ENCODE measurements at places on chromosomes 2 and 18. TPM values are rescaled to one million over a fixed set of nuclear protein-coding genes. Genes with fewer than 3 reads are reported as not detected.

GKN2 gene
- not detected for total RNA-seq

TEKT4 gene
- total RNA-seq, result not detected

ONECUT2 gene
- 1.9 TPM for total RNA-seq

DNA sequence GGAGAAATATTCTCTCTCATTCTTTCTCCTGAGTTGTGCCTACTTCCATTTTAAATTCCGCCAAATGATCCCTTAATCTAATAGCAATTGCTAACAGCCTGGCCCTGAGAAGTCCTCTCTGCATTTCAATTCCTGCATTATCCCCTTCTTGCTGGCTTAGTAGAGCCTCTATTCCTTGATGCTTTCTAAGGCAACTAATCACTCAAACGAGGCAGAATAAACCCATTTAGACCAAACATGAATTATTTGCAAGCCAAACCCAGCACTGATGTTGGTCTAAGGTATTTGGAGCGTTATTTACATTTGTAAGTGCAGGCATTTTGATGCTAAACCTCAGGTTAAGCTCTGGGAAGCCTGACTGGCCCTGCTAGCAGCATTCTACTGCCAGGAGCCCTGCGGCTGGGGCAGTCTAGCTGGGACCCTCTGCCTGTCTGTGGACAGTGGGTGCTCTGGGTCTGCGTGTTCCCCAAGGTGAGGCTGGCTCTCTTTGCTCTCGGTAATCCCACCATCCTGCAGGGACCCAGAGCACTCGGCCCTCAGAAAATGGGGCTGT, 173.1 kb upstream of the HS6ST1 start:
- DNase-seq, result peak; percentile 71
- no peaks in the 10 kb centered on the region for H3K36me3 ChIP-seq
- H3K4me3 ChIP-seq, result no peak overlapping the region
- no peaks in the 10 kb centered on the region for H3K27me3 ChIP-seq
- peaks cover 14% of the 10 kb centered on the region for H3K4me1 ChIP-seq
- no peak overlapping the region for H3K27ac ChIP-seq

DNA sequence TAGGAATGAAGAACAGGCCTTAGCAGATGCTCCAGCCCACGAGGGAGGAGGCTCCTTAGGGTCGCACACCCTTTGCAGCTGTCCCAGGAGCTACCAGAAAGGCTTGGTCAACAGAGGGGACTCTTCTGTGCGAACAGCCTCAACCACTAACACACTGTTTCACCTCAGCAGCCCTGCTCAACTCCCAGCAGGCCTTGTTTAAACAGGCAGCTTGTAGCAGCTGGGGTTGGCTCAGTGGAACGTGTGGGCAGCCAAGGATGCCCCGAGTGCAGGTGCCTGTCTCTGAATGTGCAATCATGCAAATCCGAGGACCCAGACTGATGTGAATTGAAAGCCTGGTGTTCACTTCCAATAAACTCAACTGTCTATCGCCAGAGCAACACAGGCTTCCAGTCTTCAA, 88.7 kb upstream of the CXCR4 start:
- H3K4me3 ChIP-seq, result no peak overlapping the region
- H3K4me1 ChIP-seq, result peaks cover 2% of the 10 kb centered on the region
- DNase-seq, result no peak
- no peak overlapping the region for H3K27ac ChIP-seq
- H3K36me3 ChIP-seq, result no peaks in the 10 kb centered on the region
- no peaks in the 10 kb centered on the region for H3K27me3 ChIP-seq

DNA sequence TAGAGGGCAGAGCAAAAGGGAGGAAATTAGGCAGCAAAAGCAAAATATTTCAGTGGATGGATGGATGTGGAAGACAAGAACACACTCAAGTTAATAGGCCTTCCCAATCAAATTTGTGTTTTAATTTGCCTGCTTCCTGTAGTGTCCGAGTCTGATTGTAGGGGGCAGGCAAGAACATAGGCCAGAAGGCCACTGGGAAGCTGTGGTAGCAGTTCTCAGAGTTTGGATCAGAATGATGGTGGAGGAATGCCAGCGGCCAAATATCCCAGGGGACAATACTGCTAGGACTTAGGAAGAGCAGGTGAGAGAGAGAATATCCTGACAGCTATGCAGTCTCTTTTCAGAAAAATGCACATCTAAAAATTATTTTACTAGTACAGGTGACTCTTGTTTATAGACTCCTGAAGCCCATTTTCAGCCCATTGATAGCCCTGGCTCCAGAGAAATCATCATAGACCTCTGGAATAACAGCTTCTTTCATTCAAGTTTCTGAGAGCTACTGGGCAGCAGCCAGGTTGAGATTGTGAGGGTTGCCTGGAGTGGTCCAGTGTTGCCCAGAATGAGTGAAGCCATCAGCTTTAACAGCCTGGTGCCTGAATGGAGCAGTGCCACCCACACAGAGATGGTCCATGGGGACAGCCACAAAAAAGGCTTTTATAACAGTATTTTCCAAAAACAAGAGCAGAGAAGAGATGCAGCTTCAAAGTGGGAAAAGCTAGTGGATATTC, 19.1 kb upstream of the SERPINE2 start:
- no peaks in the 10 kb centered on the region for H3K27me3 ChIP-seq
- H3K27ac ChIP-seq, result no peak overlapping the region
- no peaks in the 10 kb centered on the region for H3K36me3 ChIP-seq
- H3K4me1 ChIP-seq, result no peaks in the 10 kb centered on the region
- no peak for DNase-seq

- DNase-seq, result peak; percentile 58
- peaks cover 6% of the 10 kb centered on the region for H3K4me1 ChIP-seq
- H3K27me3 ChIP-seq, result peaks cover 26% of the 10 kb centered on the region
- H3K36me3 ChIP-seq, result no peaks in the 10 kb centered on the region
These were observed 103.4 kb upstream of the MSH2 start for GRCh38 chr2:47299555-47299954.

GRCh38 chr2:235000426-235001236, 48.8 kb downstream of the SH3BP4 start:
- peak overlapping the region; percentile 66 for H3K4me3 ChIP-seq
- no peaks in the 10 kb centered on the region for H3K27me3 ChIP-seq
- H3K36me3 ChIP-seq, result peaks cover 56% of the 10 kb centered on the region
- peaks cover 52% of the 10 kb centered on the region for H3K4me1 ChIP-seq
- peak overlapping the region; percentile 66 for H3K27ac ChIP-seq
- DNase-seq, result no peak

DNA sequence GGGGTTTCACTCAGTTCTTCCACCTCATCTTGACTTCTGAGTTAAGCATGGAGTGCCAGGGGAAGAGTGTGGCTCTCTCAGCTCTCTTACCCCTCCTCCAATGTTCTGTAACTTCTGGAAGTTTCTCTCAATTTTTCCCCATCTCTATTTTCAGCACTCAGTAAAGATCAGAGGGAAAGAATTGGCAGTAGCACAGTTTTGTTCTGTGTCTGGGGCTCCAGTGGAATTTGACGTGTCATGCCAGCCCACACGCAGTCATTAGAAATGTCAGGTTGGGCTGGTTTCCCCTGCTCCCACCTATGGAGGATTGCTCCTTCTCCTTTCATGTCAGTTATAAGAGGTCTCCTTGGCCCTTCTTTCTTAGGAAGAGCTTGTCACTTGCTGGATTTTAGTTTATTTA, 104.6 kb upstream of the COL3A1 start:
- no peak for DNase-seq
- H3K27ac ChIP-seq, result no peak overlapping the region
- no peaks in the 10 kb centered on the region for H3K4me1 ChIP-seq

- H3K4me1 ChIP-seq, result no peaks in the 10 kb centered on the region
- DNase-seq, result no peak
- H3K27me3 ChIP-seq, result no peaks in the 10 kb centered on the region
- H3K4me3 ChIP-seq, result no peak overlapping the region
These were observed 166.5 kb upstream of the ALPP start for GRCh38 chr2:232211743-232212686.

DNA sequence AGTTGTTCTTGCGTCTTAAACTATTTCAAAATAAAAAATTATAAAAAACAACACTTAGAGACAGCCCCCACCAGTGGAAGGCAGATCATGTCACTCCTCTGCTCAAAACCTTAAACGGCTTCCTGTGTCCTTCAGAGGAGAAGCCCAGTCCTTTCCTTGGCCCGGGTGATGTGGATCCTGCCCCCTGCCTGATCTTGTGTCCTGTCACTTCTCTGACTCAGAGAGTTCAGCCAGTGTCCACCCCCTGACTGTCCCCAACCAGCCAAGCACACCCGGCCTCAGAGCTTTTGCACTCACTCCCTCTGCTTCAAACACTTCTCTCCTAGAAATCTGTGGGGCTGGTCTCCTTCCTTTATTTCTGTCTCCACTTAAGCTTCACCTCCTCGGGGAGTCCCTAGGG, 35.4 kb downstream of the TOGARAM2 start:
- H3K4me1 ChIP-seq, result peaks cover 8% of the 10 kb centered on the region
- no peaks in the 10 kb centered on the region for H3K36me3 ChIP-seq
- H3K27ac ChIP-seq, result no peak overlapping the region
- no peaks in the 10 kb centered on the region for H3K27me3 ChIP-seq

GRCh38 chr2:1556776-1557466, 143.7 kb downstream of the TPO start:
- no peak overlapping the region for H3K27ac ChIP-seq
- H3K4me1 ChIP-seq, result peaks cover 6% of the 10 kb centered on the region
- peaks cover under 1% of the 10 kb centered on the region for H3K27me3 ChIP-seq
- DNase-seq, result no peak

- H3K27ac ChIP-seq, result no peak overlapping the region
- H3K27me3 ChIP-seq, result no peaks in the 10 kb centered on the region
- no peak overlapping the region for H3K4me3 ChIP-seq
- no peaks in the 10 kb centered on the region for H3K36me3 ChIP-seq
- H3K4me1 ChIP-seq, result no peaks in the 10 kb centered on the region
These were observed 547.2 kb downstream of the ZNF804A start for GRCh38 chr2:185145316-185146121.

- DNase-seq, result no peak
- no peak overlapping the region for H3K4me3 ChIP-seq
- H3K27me3 ChIP-seq, result no peaks in the 10 kb centered on the region
- no peaks in the 10 kb centered on the region for H3K36me3 ChIP-seq
These were observed 73.4 kb downstream of the MARCHF4 start for GRCh38 chr2:216298719-216299495.

DNA sequence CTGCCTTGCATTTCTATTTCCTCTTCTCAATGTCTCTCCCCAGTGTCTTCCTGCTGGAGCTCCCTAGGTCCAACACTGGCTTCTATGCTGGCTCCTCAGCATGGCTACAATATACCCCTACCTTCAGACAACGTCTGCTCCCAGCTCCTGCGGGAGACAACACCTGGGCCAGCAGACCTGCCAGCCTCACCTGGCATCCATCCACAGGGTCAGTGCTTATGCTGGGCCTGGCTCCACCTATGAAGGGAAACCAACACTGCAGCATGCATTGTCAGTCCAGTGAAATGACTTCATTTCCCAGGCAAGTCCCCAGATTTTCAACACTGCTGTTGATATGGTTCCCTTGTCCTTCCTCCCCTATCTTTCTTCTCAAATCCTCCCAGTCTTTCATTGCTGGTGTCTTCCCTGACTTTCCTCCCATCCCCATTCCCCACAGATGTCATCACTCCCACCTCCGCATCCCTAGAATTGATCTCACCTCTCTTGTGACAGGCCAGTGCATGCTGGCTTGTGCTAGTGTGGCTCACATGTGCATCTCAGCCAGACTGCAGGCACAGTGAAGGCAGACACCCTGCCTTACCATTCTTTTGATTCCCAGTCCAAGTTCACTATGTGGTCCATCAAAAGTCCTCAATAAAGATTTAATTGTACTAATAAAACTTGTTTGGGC, 98.0 kb downstream of the MYO5B start:
- peaks cover under 1% of the 10 kb centered on the region for H3K27me3 ChIP-seq
- no peak for DNase-seq
- no peak overlapping the region for H3K4me3 ChIP-seq
- H3K4me1 ChIP-seq, result no peaks in the 10 kb centered on the region

DNA sequence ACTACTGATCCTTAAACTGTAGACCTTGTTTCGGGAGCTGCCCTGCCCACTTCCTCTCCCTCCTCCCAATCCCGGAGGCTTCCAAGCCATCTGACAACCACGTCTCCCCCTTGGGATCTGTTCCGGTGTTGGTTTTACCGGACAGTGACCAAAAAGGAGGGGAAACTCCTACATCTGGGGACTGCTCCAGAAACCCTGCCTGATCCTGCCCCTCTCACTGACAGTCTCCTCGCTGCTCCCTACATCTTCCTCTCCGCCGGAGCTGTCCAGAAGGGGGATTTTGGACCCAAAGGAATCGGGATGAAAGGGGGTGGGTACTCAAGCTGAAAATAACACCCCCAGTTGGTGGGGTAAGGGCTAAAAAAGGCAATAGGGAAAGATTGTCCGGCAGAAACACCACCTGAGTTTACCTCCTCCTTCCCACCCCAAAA, 1.5 kb downstream of the INO80D start:
- DNase-seq, result peak; percentile 90
- peaks cover 17% of the 10 kb centered on the region for H3K36me3 ChIP-seq
- peaks cover 2% of the 10 kb centered on the region for H3K4me1 ChIP-seq
- H3K27me3 ChIP-seq, result no peaks in the 10 kb centered on the region
- H3K27ac ChIP-seq, result peak overlapping the region; percentile 92

- no peak overlapping the region for H3K4me3 ChIP-seq
- no peak for DNase-seq
- H3K27ac ChIP-seq, result no peak overlapping the region
- H3K36me3 ChIP-seq, result no peaks in the 10 kb centered on the region
- no peaks in the 10 kb centered on the region for H3K4me1 ChIP-seq
- no peaks in the 10 kb centered on the region for H3K27me3 ChIP-seq
These were observed 37.0 kb upstream of the IGFBP5 start for GRCh38 chr2:216732334-216732733.
